Activated T-helper 1 cell treated with anti-CD3 and anti-CD28 coated beads, Interleukin-12 subunit alpha, Interleukin-12 subunit beta, Interleukin-2, Interleukin-4 antibody, amounts not matched to agents 30 ng/mL and 10 ng/mL and 1 ng/mL, durations not matched to agents 14 hours and 24 hours and 36 hours (primary cell): ENCODE measurements at places on chromosomes 5 and 9. TPM values are rescaled to one million over a fixed set of nuclear protein-coding genes. Genes with fewer than 3 reads are reported as not detected.

COL23A1 gene
- not detected in 2 replicates for total RNA-seq

PCDHGB7 gene
- total RNA-seq: 0.13 TPM in 1 of 2 replicates, not detected in the other

ROR2 gene
- total RNA-seq: 1.1 and 1.6 TPM in 2 replicates

CCDC192 gene
- total RNA-seq: not detected in 2 replicates

C9orf153 gene
- total RNA-seq: 0.34 TPM in 1 of 2 replicates, not detected in the other

C8G gene
- total RNA-seq: 0.56 and 1.5 TPM in 2 replicates

BRINP1 gene
- not detected in 2 replicates for total RNA-seq

WHRN gene
- total RNA-seq: 2.2 and 2.4 TPM in 2 replicates

HAVCR1 gene
- total RNA-seq: 2.4 and 2.5 TPM in 2 replicates

SERF1A gene
- total RNA-seq: 7.9 and 12.9 TPM in 2 replicates

ADAMTS16 gene
- total RNA-seq: not detected in 2 replicates

HCN1 gene
- total RNA-seq: not detected in 2 replicates

SLC6A19 gene
- total RNA-seq: not detected in 2 replicates

HK3 gene
- 0.44 and 0.51 TPM in 2 replicates for total RNA-seq

CTXN3 gene
- not detected in 2 replicates for total RNA-seq

SLC36A3 gene
- total RNA-seq: not detected in 2 replicates

PCDHB14 gene
- not detected in 2 replicates for total RNA-seq

PCDHGA3 gene
- total RNA-seq: 0.10 TPM in 1 of 2 replicates, not detected in the other

GABRP gene
- total RNA-seq: not detected in 2 replicates

NR5A1 gene
- not detected in 2 replicates for total RNA-seq

RPS14 gene
- 2,328 and 2,429 TPM in 2 replicates for total RNA-seq

ANKRD34B gene
- not detected in 2 replicates for total RNA-seq

DYNC2I2 gene
- 41.5 and 43.9 TPM in 2 replicates for total RNA-seq
